ENCODE measurements at places on chromosomes 1 and 21. TPM values are rescaled to one million over a fixed set of nuclear protein-coding genes. Genes with fewer than 3 reads are reported as not detected.

DNA sequence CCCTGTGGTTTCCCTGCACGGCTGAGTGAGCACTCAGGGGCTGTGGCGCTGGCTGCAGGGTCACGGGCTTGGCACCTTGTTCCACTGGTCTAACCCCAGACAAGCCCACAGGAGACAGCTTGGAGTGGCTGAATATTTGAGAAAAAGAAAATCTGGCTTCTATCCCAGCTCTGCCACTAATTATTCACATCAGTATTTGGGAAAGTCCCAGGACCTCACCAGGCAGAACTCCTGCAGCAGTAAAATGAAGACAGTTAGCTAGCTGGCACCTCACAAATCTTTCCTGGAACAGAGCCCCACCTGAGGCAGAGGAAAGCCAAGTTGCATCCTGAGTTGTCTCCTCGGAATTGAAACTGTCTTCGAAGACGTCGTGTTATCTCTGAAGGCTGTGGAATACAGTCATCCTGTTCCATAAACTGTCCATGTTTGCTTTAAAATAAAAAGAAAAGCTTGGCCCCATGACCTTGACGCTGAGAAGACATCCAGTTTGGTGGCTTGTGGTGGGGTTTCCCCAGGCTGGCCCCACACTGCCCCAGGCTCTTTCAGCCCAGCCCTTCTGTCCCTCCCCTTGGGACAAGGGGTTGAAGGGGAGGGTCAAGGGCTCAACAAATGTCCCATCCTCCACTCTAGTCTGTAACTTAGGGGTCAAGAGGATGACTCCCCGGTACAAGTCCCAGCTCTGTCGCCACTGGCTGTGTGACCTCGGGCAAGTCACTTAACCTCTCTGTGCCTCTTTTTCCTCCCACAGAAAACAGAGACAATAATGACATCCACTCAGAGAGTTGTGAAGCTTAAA is 93.8 kb upstream of the TMPRSS2 start:
- no peak for DNase-seq

DNA sequence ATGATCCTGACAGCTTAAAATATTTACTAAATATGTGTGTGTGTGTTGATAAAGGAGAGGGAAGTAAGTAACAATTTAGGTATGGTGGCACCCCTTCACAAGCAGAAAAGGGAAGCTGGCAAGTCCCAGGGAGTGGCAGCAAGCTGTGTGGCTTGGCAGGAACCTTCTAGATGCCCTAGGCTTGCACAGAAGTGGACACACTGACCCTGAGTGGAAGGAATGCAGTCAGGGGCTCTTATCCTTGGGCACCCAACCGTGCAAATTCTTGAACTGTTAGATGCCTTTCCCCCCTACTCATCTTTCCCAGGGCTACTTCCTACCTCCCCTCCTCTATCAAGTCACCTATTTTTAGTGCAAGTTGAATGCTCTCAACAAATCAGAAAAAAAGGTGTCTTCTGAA is 18.9 kb downstream of the ACP6 start:
- DNase-seq: no peak

DNA sequence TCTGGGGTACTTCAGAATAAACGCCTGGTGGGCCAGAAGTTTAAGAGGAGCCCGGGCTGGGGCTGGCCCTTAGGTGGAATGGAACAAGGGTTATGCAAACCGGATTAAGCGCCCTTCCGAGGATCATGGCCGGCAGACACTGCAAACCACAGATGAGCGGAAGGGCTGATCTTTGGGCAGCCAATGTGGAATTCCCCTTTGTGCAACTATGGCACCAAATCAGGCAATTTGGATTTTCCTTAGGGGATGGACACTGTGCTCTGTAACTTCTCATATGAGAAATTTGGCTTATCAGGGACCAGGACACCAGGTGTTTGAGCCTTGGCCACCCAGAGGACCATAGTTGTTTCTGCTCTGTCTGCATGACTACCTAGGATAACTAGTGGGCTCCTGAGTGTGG is 5.7 kb upstream of the IL10 start:
- DNase-seq: no peak

- no peak for DNase-seq
These were observed 55.2 kb upstream of the PTGS2 start for GRCh38 chr1:186735463-186735862.

DNA sequence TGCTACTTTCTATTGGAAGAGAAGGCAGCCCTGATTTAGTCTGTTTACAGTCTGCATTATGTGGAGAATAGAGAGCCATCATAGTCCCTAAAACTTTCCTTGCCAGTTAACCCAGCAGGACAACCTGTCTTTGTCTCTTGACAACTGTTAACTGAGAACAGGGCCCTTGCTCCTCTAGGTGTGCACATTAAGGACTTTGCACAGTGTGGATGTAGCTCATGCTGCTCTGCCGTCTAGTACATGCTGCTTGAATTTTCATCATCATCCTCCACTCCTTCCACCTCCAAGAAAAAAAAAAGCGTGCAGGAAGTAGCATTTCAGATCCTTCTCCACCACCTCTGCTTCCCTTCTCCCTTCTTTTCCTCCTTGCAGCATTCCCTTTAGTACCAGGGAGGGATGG is 91.5 kb downstream of the PBX1 start:
- DNase-seq: no peak

Gene CIART
- 1.5 TPM for total RNA-seq

GRCh38 chr1:46136711-46137110 is 4.3 kb upstream of the PIK3R3 start:
- DNase-seq: no peak

Gene KAZN
- 0.43 TPM for total RNA-seq

DNA sequence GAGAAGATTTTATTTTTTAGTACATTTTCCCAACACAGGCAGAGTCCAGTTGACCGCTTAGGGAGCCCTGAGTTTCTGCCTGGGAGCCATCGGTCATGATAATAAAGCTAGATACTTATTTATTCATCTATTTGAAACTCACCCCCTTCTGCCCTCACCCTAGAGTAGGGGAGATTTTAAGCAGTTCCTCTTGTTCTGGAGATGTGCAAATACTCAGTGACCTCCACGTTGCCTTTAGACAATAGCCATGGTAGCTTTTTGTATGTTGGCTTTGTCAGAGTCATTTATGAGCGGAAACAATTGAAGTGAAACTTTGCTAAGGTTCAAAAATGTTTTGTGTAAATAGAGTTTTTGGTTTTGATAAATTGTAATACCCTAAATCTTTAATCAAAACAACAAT is 45.7 kb upstream of the PLPPR4 start:
- DNase-seq: no peak

Gene C1QB
- not detected for total RNA-seq

Gene IFI44L
- total RNA-seq: 420 TPM

- no peak for DNase-seq
These were observed 1343.3 kb upstream of the ADGRL2 start for GRCh38 chr1:80457409-80457808.

Gene TEX38
- not detected for total RNA-seq

Gene ZFP69
- total RNA-seq: 2.5 TPM

Gene PTPN22
- total RNA-seq: 81.1 TPM

GRCh38 chr1:5693568-5693967 is 298.7 kb downstream of the NPHP4 start:
- no peak for DNase-seq

DNA sequence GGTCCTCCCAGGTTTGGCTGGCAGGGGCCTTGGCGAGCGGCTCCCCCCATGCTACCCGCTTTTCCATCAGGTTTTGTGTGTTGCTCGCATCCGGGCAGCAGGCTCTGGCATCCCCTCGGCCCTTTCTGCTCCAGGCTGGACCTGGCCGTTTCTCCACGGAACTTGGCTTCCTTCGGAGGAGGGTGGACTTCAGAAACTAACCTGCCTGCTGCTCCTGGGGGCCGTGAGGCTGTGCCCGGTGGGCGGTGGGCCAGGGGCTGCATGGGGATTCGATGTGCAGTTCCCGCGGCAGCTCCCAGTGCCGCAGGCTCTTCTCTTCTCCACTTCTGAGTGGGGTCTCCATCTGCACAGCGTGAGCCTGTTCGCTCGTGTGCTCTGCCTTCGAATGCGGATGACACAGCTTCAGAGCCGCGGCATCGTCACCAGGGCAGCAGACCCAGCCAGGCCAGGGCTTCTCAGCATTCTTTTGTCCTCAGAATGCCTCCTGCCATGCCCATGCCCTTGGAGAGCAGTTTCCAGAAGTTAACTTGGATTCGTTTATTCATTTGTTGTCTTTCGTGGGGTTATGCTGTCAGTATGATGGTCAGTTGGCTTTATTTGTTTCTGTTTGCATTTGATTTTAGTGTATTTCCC is 36.4 kb downstream of the PRKCZ start:
- DNase-seq: no peak

- DNase-seq: peak; percentile 54
These were observed 11.5 kb downstream of the HIPK1 start for GRCh38 chr1:113940365-113941244.

- DNase-seq: no peak
These were observed 51.4 kb downstream of the LEPR start for GRCh38 chr1:65471861-65472332.

Gene TBX19
- total RNA-seq: 2.4 TPM

GRCh38 chr1:219083631-219084030 is 90.0 kb upstream of the LYPLAL1 start:
- no peak for DNase-seq

DNA sequence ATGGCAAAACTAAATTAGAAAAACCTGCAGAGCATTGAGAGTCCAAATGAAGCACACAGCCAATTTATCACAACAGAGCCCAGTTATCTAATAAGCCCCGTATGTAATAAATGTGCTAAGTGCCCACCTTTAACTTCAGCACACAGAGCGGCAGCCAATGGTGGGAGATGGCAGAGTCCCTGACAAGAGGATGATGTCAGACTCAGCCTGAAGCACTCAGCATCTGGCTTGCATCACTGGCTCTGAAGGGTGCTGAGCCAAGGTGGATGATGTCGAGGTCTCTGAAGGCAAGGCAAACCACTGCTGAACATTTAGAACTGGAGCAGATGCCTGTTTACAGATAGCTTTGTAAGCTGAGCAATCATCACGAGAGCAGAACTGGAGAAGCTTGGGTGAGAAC is 118.3 kb downstream of the NUF2 start:
- DNase-seq: no peak
